ENCODE measurements at places on chromosomes 5 and 9.

DNA sequence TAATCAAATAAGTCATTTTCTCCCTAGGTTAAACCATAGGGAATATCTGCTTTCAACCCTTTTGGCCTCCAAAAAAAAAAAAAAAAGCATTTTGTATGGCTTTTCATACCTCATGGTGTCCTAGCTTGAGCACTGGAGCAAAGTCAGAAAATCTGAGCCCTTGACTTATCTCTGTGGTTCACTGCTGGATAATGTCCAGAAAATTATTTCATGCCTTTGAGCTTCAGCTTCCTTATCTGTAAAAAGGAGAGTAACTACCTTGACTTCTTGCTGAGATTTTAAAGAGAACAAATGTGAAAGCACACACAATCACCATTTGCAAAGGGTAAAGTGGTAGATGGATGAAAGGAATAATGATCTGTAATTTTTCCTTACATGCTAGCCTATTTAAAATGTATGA lies 165.9 kb downstream of the ALDH1A1 start:
- no peak for DNase-seq

GRCh38 chr5:53936481-53937352 lies 373.7 kb downstream of the ARL15 start:
- DNase-seq = peak; percentile 72

GRCh38 chr5:138966236-138966985 lies 91.3 kb upstream of the LRRTM2 start:
- DNase-seq = no peak

GRCh38 chr5:143896966-143897365 lies 85.0 kb downstream of the HMHB1 start:
- DNase-seq = no peak

DNA sequence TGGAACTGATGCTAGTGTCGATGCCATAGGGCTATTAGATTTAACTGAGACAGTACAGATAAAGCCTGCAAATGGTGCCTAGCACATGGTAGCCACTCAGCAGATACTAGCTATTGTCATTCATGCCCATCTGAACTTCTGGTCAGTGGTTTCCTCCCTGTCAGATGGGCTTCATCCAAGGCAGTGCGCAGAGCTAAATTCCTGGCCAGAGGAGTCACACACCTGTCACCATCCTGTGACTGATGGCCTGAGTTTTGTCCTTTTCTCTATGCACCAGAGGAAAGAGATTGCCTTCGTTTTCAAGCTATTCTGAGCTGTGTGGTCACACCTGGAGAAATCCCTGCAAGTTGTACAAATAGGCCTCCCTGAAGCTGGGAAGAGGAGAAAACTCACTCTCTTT lies 34.7 kb downstream of the MSX2 start:
- no peak for DNase-seq

GRCh38 chr5:172801179-172801671 lies 30.2 kb upstream of the DUSP1 start:
- peak; percentile 95 for DNase-seq

DNA sequence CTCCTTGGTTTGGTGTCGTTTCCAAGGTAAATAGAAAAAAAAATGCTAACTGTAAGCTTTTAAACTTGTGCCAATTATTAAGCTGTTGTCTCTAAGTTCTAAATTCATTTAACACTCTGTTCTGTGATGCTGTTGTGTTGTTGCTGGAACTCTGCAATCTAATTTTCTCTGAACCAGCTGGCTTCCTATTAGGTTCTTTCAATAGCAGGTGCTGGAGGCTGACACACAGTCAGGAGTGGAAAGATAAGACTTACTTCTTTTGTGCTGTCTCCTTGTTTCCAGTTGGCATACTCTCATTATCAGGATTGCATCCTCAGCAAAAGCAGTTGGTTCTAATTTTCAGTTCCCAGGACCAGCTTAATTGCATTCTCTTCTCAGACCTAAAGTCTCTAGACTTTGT lies 1252.6 kb upstream of the NUDT12 start:
- no peak for DNase-seq

DNA sequence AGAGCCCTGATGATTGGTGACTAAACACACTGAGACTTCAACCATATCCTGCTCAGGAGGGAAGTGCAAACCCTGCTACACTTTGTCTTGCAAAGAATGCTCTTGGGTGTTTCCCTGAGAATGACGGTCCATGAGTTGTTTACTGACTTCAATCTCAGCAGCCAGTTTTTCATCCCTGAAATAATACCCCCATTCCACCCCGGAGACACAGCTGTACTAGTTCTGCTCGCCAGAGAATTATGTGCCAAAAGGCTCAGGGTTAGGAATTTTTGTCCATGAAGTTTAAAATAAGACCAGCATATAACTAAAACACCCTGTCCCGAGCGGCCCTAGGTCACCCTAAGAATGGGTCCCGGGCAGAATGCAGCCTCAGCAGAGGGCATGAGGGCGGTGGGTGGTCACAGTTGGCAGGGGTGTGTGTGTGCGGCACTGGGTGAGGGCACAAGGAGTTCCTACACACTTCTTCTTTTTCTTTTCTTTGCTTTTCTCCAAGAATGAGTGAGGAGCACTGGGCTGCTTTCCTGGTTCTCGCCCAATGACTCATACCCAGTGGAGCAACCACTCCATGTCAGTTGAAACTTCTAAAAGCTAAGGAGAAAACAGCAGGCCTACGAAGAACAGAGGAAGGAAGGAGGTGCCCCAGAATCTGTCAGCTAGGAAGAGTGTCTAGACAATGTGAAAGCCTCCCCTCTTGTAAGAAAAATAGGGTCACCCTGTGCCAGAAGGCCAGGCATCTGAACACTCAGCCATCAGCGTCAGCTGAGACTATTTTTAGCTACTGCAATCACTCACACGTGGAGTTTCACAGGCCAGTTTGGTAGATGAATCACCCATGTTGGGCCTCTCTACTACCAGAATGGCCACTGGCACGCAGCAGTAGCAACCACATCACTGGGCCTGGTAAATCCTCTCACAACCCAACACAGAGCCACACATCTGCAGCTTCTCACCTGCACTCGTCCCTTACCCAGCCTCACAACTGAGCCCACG lies 105.9 kb downstream of the DPYSL3 start:
- DNase-seq = peak; percentile 96

- DNase-seq = no peak
These were observed 616 bp downstream of the VCAN start for GRCh38 chr5:83472213-83472507.

GRCh38 chr9:130433168-130433946 lies 11.4 kb upstream of the ASS1 start:
- DNase-seq = no peak

GRCh38 chr9:78781681-78782080 lies 484.8 kb downstream of the PSAT1 start:
- DNase-seq = no peak
